ENCODE measurements at places on chromosomes 6 and 20. TPM values are rescaled to one million over a fixed set of nuclear protein-coding genes. Genes with fewer than 3 reads are reported as not detected.

SMPD2 gene
- 6.7 TPM for total RNA-seq

SPATS1 gene
- total RNA-seq: not detected

UBE2V1 gene
- total RNA-seq: 81.3 TPM

GRCh38 chr6:144155529-144155928 lies 5.2 kb downstream of the STX11 start:
- no peaks in the 10 kb centered on the region for H3K36me3 ChIP-seq
- no peak for DNase-seq
- peaks cover 26% of the 10 kb centered on the region for H3K27me3 ChIP-seq
- H3K4me1 ChIP-seq: peaks cover 9% of the 10 kb centered on the region

DNA sequence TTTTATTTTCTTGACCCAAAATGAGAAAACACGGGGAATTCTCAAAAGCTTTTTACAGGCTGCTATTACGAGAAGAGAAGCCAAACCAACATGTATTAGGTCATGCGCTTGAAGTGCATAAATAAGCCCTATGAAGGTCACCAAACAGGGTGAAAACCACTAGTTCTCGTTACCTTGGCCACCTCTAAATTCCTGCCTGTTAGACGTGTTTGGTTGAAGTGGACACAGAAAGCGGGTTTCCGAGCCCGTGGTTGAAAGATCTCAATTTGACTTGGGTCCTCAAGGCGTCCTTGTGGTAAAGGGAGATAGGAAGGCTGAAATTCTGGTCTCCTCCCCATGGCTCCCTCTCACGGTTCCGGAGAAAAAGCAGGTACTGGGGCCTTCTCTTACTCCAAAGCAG lies 6.2 kb downstream of the EYA2 start:
- H3K27ac ChIP-seq: no peak overlapping the region
- H3K36me3 ChIP-seq: no peaks in the 10 kb centered on the region
- H3K4me1 ChIP-seq: no peaks in the 10 kb centered on the region
- no peak for DNase-seq

DNA sequence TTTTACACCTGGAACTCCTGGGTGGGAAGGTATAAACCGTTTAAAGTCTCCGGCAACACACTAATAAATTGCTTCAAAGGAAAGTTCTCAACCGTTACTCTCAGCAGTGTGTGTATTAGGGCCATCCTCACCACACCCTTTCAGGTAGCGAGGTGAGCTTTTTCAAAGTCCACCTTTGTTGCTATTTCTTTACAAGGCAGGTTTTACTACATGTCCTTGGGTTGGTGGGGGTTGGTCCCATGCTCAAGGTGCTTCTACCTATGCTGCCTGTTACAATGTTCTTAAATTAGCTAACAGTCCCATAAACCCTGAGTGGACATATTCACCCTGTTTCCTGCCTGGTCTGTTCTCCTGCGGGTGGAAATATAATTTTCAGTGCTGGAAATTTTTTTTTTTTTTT lies 13.2 kb upstream of the OSER1 start:
- no peak for DNase-seq
- peaks cover 8% of the 10 kb centered on the region for H3K4me1 ChIP-seq

GRCh38 chr20:3072530-3073250 lies 1.3 kb downstream of the OXT start:
- H3K36me3 ChIP-seq: no peaks in the 10 kb centered on the region
- H3K4me1 ChIP-seq: peaks cover 71% of the 10 kb centered on the region
- DNase-seq: no peak
- H3K27ac ChIP-seq: no peak overlapping the region
- peaks cover 2% of the 10 kb centered on the region for H3K27me3 ChIP-seq
- H3K4me3 ChIP-seq: 0 out of 2 replicates have a peak overlapping the region, but pooled peaks have one; percentile 7

DNA sequence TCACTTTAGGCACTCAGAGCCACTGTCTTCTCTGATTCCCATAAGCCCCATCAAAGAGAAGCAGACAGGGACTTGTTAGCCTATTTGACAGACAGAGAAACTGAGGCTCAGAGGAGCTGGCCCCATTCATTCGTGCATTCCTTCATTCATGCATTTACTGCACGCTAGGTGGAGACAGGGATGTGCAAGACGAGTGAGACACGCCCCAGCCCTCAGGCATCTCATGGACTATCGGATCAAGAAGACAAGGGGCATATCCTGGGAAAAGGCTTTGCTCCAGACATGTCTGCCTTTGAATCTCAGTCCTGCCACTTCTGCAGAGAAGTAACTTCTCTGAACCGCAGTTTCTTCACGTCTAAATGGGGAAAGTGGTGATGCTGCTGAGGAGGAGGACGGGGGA lies 54.1 kb downstream of the BPIFB1 start:
- H3K36me3 ChIP-seq: no peaks in the 10 kb centered on the region
- no peak overlapping the region for H3K27ac ChIP-seq
- H3K27me3 ChIP-seq: peaks cover 21% of the 10 kb centered on the region
- H3K4me3 ChIP-seq: no peak overlapping the region
- H3K4me1 ChIP-seq: peaks cover 51% of the 10 kb centered on the region

DNA sequence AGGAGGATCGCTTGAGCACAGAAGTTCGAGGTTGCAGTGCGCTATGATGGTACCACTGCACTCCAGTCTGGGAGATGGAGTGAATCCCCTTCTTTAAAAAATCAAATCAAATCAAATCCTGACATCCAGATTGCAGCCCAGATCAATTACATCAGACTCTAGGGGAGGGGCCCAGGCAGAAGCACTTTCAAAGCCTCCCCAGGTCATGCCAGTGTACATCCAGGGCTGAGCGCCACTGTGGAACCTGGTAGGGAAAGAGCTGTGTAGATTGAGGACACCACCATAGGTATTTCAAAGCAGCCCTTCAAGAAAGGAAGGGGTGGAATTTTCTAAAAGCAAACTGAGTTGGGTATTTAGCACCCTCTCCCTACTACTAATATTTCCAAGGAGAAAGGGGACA lies 89.5 kb downstream of the PRND start:
- no peak overlapping the region for H3K4me3 ChIP-seq
- no peaks in the 10 kb centered on the region for H3K4me1 ChIP-seq
- no peak for DNase-seq
- H3K36me3 ChIP-seq: no peaks in the 10 kb centered on the region
- H3K27me3 ChIP-seq: peaks cover 82% of the 10 kb centered on the region

GRCh38 chr6:127564761-127565160 lies 12.2 kb upstream of the C6orf58 start:
- H3K27ac ChIP-seq: no peak overlapping the region
- no peaks in the 10 kb centered on the region for H3K36me3 ChIP-seq
- no peak overlapping the region for H3K4me3 ChIP-seq
- no peak for DNase-seq
- H3K27me3 ChIP-seq: no peaks in the 10 kb centered on the region
- no peaks in the 10 kb centered on the region for H3K4me1 ChIP-seq

- H3K36me3 ChIP-seq: peaks cover 8% of the 10 kb centered on the region
- peak overlapping the region; percentile 30 for H3K4me3 ChIP-seq
- peak; percentile 35 for DNase-seq
- H3K4me1 ChIP-seq: peaks cover 100% of the 10 kb centered on the region
- no peaks in the 10 kb centered on the region for H3K27me3 ChIP-seq
Observed at GRCh38 chr6:52545406-52546119, 31.3 kb downstream of the TRAM2 start.

- DNase-seq: no peak
- H3K4me1 ChIP-seq: peaks cover 52% of the 10 kb centered on the region
Observed at GRCh38 chr20:10347086-10347880, 86.7 kb downstream of the MKKS start.

DNA sequence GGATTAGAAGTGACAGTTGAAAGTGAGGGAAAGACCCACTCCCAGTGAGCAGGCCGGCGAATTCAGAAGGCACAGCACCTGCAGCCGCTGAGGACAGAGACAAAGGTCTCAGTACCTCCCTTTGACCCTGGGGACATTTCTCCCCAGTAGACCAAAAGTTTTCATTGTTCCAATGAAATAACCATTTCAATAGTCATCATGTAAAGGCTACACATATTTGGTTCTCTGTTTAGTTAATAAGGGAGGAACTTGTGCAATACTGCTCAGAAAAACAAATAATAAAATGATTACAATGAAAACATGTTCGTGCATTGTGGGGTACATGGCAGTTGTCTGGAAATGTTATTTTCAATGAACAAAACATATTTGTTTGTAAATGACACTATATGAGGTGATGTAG lies 52.5 kb downstream of the EDN1 start:
- DNase-seq: peak; percentile 62
- H3K36me3 ChIP-seq: no peaks in the 10 kb centered on the region
- H3K27ac ChIP-seq: peak overlapping the region; percentile 41
- no peaks in the 10 kb centered on the region for H3K27me3 ChIP-seq
